ENCODE measurements at places on chromosomes 12 and 14. TPM values are rescaled to one million over a fixed set of nuclear protein-coding genes. Genes with fewer than 3 reads are reported as not detected.

The GLT1D1 gene
- total RNA-seq: not detected

The NYNRIN gene
- total RNA-seq: 2.7 TPM

The SERPINA10 gene
- not detected for total RNA-seq

The LTBP2 gene
- 86.1 TPM for total RNA-seq

The GPR137C gene
- not detected for total RNA-seq

Data from hair follicular keratinocyte (primary cell).